ENCODE measurements at places on chromosomes 4 and X.

- DNase-seq: no peak
Observed at GRCh38 chr4:76601791-76602190, 166.8 kb downstream of the SHROOM3 start.

DNA sequence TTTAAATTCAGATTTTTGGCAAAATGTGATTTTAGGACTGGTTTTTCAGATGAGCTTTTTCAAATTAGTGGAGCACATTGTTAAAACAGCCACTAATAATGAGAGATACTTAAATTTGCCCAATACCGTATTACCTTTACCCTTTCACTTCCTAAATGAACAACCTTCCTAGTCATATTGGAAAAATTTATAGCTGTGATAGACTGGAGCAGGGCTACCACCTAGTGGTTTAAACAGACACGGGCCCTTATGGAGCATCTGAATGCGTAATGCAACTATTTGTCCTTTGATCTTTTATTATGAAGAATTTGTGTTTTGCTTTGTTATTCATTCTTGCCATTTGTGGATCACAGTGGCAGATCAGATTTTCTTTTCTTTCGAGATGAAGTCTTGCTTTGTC is 72.7 kb downstream of the KDM6A start:
- DNase-seq: no peak

DNA sequence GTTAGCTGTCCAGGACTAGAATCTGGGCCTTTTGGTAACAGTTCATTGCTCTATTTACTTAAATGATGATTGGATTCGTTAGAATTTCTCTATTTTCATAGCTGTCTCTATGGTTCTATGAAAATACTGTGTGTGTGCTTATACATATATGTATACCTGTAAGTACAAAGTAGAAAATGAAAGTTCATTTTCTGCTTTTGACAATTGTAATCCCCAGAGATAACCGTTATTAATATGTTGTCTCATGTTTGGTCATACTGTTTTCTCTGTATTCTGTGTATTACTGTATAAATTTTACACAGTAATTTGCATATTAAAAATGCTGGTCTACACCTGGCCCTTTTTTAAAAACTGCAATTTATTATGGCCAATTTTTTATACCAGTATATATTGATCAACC is 55.4 kb downstream of the CLCN3 start:
- DNase-seq: no peak

DNA sequence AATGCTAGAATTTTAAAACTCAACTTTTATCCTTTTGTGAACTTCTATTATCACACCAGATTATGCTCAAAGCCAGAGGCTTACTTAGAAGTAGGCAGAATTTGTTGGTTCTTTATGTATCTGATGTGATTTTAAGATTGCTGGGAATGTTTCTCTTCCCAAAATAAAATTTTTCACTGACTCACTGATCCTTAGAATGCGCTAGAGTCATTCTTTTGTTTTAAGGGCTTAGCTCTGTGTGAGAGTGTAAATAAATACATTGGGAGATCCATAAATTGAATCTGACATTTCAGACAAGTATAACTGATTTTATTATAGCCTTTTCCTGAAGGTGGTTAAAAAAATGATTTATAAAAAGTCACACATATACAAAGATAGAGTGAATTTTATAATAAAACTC is 101.3 kb downstream of the LARP1B start:
- DNase-seq: no peak

DNA sequence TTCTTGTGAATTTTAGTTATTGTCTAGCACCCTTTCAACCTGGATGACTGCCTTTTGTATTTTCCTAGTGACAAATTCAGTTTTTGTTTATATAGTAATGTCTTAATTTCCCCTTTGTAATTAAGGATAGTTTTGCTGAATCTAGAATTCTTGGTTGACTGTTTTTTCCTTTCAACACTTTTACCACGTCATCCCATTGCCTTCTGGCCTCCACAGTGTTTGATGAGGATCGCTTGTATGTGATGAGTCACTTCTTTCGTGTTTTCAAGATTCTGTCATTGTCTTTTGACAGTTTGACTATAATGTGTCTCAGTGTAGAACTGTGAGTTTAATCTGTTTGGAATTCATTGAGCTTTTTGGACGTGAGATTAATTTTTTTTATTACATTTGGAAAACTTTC is 30.1 kb downstream of the KDM6A start:
- no peak for DNase-seq

DNA sequence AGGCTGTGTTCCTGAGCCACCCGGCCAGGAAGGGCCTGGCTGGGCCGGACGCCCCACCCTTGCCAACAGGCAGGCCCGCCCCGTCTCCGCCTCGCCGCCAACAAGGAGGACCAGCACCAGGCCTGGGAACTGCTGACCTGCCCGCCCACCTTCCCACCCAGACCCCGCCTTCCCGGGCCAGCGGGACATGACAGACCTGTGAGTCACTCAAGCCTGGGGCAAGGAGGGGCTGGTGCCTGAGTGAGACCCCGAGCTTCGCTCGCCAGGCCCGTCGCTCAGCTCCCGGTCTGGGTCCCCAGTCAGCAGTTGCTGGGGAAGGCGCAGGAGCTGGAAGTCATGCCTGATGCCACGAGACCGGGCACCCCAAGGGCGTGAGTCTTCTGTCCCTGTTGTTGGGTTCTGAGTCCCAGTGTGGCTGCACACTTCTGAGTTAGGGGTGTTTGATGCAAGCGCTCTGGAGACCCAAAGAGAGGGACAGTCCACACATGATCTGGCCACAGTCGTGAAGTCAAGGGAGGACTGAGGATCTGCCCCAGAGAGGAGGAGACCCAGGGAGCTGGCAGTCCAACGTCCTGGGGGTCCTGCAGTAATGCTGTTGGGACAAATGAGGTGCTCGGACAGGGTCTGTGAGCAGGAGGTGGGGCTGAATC is at the start of gene DNASE1L1:
TSS of gene DNASE1L1 (minus strand) at position 33 of the 650 bp plus-strand sequence. CDS start 3,686 bp downstream, outside the sequence.
- DNase-seq: no peak
